ENCODE measurements at places on chromosomes 1 and 21.

DNA sequence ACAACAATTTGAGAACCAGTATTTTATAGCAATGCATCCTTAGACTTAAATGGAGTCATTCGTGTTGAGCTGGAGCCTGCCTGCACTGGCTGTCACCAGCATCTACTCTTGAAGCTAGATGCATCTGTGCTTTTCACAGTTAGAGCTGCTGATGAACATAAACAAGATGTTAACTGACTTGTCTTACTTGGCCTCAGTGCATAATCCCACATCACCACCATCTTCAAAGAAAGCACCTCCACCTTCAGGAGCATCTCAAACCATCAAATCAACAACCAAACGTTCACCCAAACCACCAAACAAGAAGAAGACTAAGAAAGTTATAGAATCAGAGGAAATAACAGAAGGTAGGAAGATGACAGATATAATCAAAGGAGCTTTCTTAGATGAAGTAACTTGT lies 71.1 kb downstream of the TPR start:
- no peak for DNase-seq

DNA sequence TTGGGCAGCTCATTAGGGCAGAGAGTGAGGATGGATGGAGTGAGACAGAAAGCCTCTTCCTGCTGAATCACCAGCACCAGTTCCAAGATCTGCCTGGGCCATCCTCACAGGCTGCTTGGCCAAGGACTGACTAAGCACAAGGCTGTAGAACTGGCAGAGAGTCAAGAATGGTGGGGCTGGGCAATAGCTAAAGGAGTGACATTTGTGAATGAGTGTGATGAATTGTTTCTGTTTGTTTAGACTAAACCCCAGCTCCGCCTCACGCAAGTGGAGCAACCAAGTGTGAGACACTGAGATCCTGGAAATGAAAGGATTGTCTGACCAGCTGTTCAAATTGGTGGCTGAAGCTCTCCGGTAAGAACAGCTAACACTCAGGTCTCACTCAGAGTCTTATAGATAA lies 38.6 kb downstream of the BRINP2 start:
- DNase-seq: peak; percentile 79

GRCh38 chr1:151142411-151143056 lies 3.9 kb downstream of the SEMA6C start:
- no peak for DNase-seq

DNA sequence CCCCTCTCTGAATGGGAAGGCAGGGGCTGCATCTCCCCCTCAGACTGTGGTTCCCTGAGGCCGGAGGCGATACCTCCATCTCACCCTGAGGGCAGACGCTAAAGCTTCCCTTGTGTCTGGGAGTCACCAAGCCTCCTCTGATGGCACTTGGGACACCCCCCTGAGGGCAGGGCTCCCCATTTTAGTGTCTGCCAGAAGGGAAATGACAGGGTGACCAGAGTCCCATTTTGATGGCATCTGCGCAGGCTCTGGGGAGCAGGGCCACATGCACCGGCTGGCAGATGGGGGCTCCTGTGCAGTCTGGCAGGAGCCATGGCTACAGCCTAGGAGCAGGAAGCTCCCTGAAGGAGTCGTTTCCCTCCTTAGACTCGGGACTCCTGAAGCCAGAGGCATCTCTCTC lies 1.7 kb downstream of the S100A2 start:
- no peak for DNase-seq

- no peak for DNase-seq
Observed at GRCh38 chr1:44839576-44839975, 3.5 kb downstream of the PTCH2 start.

- no peak for DNase-seq
Observed at GRCh38 chr1:173869021-173869359, 810 bp downstream of the ZBTB37 start.

DNA sequence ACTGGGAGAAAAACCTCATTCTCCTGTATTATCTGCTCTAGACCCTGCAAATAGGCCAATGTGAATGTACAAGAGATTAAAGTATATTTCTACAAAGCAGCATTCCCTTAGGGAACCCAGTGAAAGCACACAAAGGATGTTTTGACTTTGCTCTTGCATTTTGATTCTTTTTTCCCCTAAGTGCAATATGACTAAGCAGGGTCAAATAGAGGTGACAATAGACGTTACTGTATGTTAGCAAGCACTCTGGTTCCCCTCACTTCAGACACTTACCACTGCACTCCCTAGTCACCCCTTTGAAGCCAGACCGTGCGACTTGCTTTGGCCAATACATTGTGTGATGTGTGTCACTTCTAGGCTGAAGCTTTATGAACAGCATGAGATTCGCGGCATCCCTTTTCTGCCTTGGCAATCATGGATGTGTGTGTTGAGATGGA lies 209.7 kb downstream of the RHOU start:
- DNase-seq: no peak

- no peak for DNase-seq
Observed at GRCh38 chr1:117605164-117605773, 579 bp upstream of the TENT5C start.

GRCh38 chr1:221405146-221405545 lies 336.7 kb downstream of the DUSP10 start:
- no peak for DNase-seq

GRCh38 chr1:39955547-39956539 lies 898 bp downstream of the MFSD2A start:
- DNase-seq: peak; percentile 91

GRCh38 chr1:230260831-230261230 lies 165.3 kb downstream of the PGBD5 start:
- DNase-seq: no peak

DNA sequence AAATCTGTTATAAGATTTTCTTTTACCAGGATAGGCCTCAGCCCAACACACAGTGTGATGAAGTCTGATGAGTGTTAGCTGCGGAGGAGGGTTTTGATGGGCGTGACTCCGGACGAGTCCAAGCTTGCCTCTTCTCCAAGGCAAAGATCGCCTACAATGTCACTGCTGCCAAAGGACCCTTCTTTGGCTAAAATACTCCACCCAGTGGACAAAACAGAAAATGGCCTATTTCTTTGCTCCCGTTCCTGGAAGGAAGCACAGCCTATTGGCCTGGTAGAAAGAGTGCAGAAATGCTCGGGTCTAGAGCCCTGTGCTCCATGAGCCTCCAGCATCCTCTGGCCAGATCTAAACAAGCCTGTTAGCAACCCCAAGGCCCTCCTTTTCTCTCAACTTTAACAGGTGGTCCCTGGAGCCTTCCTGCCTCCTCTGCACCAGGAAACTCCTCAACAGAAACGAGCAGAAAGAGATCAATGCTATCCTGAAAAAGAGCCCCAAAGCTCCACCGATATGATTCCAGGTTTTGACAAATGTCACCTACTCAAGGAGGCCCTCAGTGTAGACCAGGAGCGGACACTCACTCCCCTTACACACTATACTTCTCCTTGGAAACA lies 3.4 kb upstream of the CASQ2 start:
- DNase-seq: peak; percentile 85

GRCh38 chr1:234915924-234916675 lies 212.5 kb downstream of the TOMM20 start:
- DNase-seq: peak; percentile 47

GRCh38 chr1:25392841-25393240 lies 27.8 kb downstream of the RHCE start:
- DNase-seq: no peak

DNA sequence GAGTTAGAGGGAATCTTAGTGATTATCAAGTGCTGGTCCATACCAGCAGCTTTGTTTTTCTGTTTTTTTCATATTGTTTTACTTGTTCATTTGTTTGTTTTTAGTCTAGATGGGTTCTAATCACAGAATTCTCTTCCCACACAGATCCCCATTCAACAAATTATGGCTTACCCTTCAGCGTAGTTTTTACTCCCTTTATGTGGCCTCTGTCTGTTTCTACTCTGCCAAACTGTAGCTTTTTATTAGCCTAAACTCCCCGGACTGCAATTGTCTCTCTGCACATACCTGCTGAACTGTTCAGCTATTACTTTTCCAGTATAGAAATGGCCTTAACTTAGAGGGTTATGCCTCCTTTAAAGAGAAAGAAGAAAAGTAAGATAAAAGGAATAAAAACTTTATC lies 348.5 kb downstream of the TGFB2 start:
- no peak for DNase-seq

DNA sequence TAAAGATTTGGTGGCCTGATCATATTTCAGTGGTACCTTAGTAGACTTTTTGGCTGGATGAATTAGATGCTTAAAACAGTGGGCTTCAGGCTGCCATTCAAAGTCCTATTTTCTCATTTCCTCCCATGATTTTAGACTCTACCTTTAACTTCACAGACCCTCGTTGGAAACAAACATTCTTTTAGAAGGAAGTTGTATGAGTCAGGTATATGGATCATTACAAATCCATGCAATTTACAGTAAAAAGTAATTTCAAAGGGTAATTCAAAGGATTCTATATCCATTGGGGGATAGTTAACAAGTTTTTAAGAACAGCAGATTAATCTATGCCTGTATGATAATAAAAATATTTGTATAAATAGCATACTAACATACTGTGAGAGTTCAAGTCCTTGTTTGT lies 216.9 kb upstream of the RRP15 start:
- DNase-seq: no peak

- DNase-seq: no peak
Observed at GRCh38 chr1:225990705-225991464, 8.3 kb downstream of the SDE2 start.

DNA sequence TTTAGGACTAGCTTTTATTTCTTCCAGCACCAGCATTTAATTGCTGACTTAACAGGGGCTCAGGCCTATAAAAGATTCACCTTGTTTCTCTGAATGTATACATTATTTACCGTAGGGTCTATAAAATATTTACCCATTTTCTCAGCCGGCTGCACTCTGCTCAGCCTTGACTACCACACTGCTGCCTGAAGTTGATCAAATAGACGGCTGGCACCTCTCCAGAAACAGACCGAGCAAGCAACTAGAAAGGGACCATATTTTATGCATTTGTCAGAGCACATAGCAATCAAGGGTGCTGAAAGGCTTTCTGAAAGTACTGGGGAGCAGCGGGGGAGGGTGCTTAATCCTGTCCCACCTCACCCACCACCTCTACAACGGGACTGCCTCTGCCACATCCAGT lies 64.7 kb upstream of the FGGY start:
- peak; percentile 93 for DNase-seq

DNA sequence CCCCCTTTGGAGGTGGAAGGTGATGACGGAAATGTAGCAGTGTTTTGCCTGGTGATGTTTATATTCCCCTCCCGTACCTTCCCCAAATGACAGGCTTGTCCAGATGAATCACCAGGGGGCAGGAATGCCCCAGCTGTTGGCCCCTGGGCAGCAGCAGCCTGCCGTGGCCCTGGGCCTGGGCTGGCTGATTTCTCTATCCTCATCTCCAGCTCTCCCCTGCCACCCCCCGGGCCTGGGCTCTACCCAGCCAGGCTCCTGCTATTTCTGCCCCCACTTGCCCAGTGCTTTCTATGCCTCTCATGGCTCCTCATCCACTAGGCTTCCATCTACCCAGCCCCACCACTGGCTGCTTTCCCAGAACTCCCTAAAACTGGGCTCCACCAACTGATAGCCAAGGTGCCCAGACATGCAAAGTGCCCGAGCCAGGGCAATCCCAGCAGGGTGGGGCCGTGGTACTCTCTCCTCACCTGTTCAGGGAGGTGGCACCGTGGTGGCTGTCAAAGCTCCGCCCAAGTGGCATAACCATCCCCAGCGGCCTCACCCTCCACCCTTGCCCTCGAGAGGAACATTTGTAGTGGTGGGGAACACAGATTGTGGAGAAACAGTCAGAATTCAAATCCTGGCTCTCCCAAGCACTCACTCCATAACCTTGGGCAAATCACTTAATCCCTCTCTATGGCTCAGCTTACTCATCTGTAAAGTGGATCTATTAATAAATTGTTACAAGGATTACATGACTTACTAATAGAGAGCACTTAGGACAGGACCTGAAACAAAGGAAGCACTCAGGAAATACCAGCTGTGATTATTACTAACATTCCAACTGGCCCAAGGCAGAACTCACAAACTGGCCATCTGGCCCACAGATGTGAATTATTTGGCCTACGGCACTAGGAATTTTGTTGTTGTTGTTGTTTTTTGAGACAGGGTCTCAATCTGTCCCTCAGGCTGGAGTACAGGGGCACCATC lies 12.8 kb upstream of the ECE1 start:
- DNase-seq: no peak

- DNase-seq: no peak
Observed at GRCh38 chr1:216057063-216057462, 366.2 kb downstream of the USH2A start.

- no peak for DNase-seq
Observed at GRCh38 chr1:181152892-181153633, 64.6 kb downstream of the IER5 start.

DNA sequence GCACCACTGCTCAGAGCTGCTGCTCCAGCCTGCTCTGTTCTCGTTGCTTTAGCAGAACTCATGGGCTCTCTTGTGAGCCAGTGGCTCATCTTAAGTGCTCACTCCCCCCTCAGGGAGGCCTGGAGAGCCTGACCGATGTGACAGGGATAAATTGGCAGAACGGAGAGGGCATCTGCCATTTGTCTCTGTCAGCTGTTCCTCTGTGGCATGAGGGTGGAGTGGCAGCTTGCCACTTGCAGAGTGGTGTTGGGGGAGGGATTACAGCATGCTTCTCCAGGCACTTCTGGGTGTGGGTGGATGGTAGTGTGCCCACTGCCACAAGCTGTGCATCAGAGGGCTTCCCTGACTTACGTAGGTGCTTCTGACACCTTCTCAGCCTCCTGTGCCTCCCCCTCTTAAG lies 229.5 kb downstream of the PAPPA2 start:
- no peak for DNase-seq

- no peak for DNase-seq
Observed at GRCh38 chr1:92117526-92117925, 37.4 kb downstream of the BTBD8 start.

DNA sequence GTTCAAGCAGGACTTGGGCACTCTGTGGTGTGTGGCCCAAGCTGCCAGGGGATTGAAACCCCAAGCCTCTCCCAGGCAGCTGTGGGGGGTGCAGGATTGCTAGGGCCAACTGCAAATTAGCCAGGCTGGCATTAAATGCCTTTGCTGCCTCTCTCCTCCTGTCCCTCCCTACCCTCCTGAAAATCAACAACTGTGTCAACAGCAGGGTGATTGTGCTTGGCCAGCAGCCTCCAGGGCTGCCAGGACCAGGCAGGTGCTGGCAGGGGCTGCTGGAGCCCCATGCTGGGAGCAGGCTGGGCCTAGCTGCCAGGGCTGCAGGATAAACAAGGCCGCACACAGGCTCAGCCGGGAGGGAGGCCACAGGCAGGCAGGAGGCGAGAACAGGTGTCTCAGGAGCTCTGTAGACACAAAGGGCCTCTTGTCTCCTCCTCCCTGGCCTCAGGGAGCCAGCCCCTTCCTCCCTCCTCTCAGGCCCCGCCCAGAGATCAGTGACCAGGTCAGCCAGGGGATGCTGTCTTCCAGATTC lies 11.4 kb downstream of the SOX13 start:
- DNase-seq: peak; percentile 99

- no peak for DNase-seq
Observed at GRCh38 chr1:94044290-94044790, 76.6 kb downstream of the ABCA4 start.

GRCh38 chr1:201594575-201595245 lies 55.8 kb downstream of the NAV1 start:
- DNase-seq: no peak

GRCh38 chr1:243849421-243850201 lies 432 bp downstream of the AKT3 start:
- peak; percentile 66 for DNase-seq
